ENCODE measurements at places on chromosomes 6 and 20.

DNA sequence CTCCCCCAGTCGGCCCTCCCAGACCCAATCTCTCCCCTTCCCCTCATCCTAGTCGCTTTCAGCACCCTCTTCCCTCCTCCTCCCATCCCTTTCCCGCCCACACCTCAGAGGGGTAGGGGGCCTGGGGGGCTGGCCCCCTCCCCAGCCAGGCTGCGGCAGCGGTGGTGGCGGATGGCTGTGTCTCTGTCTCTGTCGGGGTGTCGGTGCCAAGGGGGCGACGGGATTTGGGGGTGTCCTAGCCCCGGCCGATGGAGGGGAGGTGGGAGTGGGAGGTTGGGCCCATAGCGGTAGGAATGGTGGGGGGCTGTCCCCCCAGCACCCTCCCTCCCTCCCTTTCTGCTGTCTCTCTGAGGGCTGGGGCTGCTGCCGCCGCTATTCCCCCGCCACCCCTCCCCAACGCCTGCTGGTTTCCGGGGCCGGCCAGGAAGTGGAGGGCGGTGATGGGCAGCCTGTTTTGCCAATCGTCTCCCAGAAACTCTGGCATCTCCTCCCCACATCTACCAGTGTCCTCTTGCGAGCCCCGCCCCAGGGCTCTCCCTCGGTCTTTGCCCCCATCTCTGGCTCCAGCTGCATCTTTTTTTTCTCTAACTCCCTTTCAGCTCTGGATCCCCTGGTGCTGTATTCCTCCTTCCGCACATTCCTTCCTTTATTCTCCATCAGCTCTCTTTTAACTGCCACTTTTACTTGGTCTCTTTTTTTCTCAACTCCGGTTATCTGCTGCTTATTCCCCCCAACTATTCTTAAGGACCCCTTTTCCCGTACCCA is at the start of gene AGPAT1:
Gene AGPAT1, minus strand, starts transcription at position 374 of the 765 bp plus-strand sequence. CDS start 4,588 bp downstream, outside the sequence.
- DNase-seq, result peak; percentile 96

DNA sequence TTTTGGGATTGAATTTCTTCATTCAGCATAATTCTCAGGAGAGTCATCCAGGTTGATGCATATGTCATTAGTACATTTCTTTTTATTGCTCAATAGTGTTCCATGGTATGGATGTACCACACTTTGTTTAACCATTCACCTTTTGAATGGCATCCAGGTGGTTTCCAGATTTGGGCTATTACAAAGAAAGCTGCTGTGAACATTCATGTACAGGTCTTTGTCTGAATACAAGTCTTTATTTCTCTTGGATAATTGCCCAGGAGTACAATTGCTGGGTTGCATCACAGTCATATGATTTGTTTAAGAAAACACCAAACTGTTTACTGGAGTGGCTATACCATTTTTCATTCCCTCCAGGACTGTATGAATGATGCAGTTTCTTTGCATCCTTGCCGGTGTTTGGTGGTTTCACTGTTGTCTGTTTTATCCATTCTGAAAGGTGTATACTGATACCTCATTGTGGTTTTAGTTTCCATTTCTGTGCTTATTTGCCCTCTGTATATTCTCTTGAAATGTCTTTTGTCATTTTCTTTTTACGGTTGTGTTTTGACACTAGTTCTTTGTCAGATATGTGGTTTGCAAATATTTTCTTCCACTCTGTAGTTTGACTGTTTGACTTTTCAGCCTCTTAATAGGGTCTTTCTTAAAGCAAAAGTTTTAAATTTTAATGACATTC is 8.8 kb downstream of the CDKAL1 start:
- DNase-seq, result peak; percentile 43

- DNase-seq, result no peak
These were observed 218.4 kb downstream of the MAFB start for GRCh38 chr20:40470445-40471260.

GRCh38 chr6:122050242-122050755 is 349.2 kb upstream of the HSF2 start:
- DNase-seq, result no peak

DNA sequence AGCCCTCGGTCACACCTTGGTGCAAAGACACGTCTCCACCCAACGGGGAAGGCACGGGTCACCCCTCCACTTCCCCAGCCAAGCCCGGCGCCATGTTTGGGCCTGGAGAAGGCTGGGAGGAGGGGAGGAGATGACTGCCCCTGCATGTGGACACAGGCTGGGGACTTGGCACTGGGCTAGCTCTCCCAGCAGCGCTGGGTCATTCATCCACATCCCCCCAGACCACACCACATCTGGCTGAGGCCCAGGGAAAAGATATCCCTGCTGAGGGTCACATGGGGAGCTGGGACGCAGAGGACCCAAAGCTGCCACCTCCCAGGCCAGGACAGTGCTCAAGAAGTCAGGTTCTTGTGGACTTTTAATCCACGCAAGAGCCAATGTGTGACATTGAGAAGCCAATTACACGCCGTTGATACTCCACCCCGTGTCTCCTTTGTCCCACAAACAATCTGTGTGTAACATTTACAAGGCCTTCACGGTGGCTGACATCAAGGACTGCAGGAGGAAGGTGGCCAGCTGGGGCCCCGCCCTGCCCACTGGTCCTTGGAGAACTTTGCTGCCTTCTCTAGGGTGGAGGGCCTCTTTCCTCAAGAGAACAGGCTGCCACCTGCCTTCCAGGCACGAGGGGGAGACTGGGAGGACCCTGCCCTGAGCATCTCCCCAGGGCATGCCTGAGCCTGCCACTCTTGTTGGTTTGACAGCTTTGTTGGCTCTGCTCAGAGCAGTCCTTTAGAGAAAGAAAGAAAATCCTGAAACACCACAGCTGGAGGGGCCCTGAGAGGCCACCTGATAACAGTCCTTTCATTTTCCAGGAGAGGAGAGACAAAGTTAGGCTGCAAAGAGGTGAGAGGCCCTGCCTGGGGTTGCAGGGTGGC is 5.3 kb upstream of the IP6K3 start:
- no peak for DNase-seq

GRCh38 chr6:2249126-2249525 is 3.7 kb upstream of the GMDS start:
- DNase-seq, result no peak

DNA sequence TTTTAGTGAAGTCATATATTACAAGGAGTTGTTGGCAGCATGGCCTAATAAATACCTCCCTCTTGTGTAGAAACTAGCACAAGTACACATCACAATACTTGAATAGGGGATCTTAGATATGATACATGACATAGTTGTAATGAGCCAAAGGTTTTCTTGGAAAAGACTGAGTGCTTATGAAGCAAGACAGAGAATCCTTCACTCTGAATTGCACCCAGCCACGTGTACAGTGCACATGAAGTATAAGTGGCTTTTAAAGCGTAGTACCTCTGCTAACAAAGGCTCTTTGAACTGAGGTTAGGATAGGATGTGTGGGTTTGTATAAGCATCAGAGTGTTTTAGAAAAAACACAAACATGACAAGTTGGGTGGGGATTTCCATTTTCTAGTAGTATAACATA is 145.5 kb upstream of the STMND1 start:
- DNase-seq, result no peak

GRCh38 chr20:20668639-20669038 is 43.8 kb downstream of the RALGAPA2 start:
- DNase-seq, result no peak

All from AG04450 (cell line).